Transverse colon (tissue), 4 donors: ENCODE measurements at places on chromosomes 11 and 22. TPM values are rescaled to one million over a fixed set of nuclear protein-coding genes. Genes with fewer than 3 reads are reported as not detected.

Gene RAB39A
- total RNA-seq = not detected

Gene APOA4
- not detected for total RNA-seq

Gene MFNG
- 2.8 TPM for total RNA-seq

Gene MUC6
- total RNA-seq = not detected

Gene PANX2
- not detected for total RNA-seq

Gene MS4A10
- 1.3 TPM for total RNA-seq

Gene FJX1
- 2.6 TPM for total RNA-seq

Gene CNIH2
- total RNA-seq = 0.41 TPM

- no peak overlapping the region for H3K27ac ChIP-seq
- H3K4me3 ChIP-seq = no peak overlapping the region
- peaks cover 14% of the 10 kb centered on the region for H3K4me1 ChIP-seq
Measured at GRCh38 chr11:46112961-46113607, 8.2 kb downstream of the PHF21A start.

- peak; percentile 74 for DNase-seq
- peak overlapping the region; percentile 86 for H3K4me3 ChIP-seq
- no peaks in the 10 kb centered on the region for H3K27me3 ChIP-seq
- H3K27ac ChIP-seq = peak overlapping the region; percentile 98
Measured at GRCh38 chr11:65506772-65507505, 8.1 kb downstream of the MALAT1 start.

DNA sequence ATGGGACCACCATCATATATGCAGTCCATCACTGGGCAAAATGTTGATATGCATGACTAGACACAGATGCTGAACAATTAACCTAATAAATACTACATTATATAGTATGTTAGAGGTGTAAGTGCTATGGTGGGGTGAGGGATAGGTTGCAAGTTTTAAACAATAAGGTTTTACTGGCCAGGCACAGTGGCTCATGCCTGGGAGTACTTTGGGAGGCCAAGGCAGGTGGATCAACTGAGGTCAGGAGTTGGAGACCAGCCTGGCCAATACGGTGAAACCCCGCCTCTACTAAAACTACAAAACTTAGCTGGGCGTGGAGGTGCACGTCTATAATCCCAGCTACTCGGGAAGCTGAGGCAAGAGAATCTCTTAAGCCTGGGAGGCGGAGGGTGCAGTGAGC lies 28.1 kb downstream of the F2 start:
- H3K4me3 ChIP-seq = no peak overlapping the region
- no peak for DNase-seq
- H3K4me1 ChIP-seq = no peaks in the 10 kb centered on the region
- H3K27ac ChIP-seq = no peak overlapping the region
- H3K27me3 ChIP-seq = no peaks in the 10 kb centered on the region
- H3K36me3 ChIP-seq = peaks cover 76% of the 10 kb centered on the region

GRCh38 chr11:123742031-123742723 lies 717 bp upstream of the ZNF202 start:
- peak overlapping the region; percentile 96 for H3K4me3 ChIP-seq
- H3K36me3 ChIP-seq = no peaks in the 10 kb centered on the region
- no peak for DNase-seq
- peak overlapping the region; percentile 81 for H3K27ac ChIP-seq
- peaks cover 15% of the 10 kb centered on the region for H3K4me1 ChIP-seq

GRCh38 chr11:129435499-129436245 lies 60.0 kb downstream of the BARX2 start:
- no peaks in the 10 kb centered on the region for H3K36me3 ChIP-seq
- H3K4me1 ChIP-seq = no peaks in the 10 kb centered on the region
- no peak for DNase-seq
- H3K4me3 ChIP-seq = no peak overlapping the region
- H3K27me3 ChIP-seq = no peaks in the 10 kb centered on the region

GRCh38 chr11:102783720-102784119 lies 3.3 kb upstream of the MMP10 start:
- H3K4me1 ChIP-seq = no peaks in the 10 kb centered on the region
- no peak overlapping the region for H3K27ac ChIP-seq
- no peaks in the 10 kb centered on the region for H3K27me3 ChIP-seq
- H3K4me3 ChIP-seq = no peak overlapping the region
- H3K36me3 ChIP-seq = no peaks in the 10 kb centered on the region
- no peak for DNase-seq

DNA sequence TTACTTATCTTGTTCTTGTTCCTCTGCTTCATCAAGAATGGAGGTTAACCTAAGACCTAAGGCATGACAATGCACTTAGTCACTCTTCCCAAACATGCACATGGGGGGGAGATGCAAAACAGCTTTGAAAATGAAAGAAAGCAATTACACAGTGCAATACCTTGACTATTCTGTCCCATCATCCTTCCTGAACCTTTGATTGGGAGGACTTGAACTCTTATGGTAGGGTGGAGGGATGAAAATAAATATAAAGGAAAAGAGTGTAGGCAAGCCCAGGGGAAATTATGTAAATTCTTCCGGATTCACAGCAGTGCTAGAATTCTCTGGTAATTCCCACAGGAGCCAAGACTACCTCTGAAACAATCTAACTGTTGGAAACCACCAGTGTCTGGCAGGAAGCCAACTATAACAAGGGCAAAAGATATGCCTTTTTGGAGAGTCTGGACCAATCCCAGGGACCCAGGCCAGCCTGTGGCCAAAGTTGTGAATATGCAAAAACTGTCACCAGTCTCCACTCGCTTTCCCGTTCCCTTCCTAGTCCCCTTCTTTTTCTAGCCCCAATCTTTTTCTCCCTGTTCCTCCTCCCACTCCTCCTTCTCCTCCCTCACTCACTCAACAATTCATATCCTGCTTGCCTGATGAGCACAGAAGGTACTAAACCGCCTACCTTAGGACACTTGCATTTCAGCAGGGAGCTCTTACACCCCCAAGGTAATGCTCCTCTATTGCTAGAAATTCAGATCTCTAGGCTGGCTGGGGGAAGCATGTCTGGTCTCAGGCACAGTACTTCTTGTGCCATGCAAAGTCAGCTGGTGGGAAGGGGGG lies 2.5 kb upstream of the RCN1 start:
- H3K4me3 ChIP-seq = no peak overlapping the region
- peaks cover 24% of the 10 kb centered on the region for H3K4me1 ChIP-seq
- no peaks in the 10 kb centered on the region for H3K27me3 ChIP-seq
- no peak for DNase-seq
- H3K27ac ChIP-seq = no peak overlapping the region

- H3K4me3 ChIP-seq = no peak overlapping the region
- H3K4me1 ChIP-seq = no peaks in the 10 kb centered on the region
Measured at GRCh38 chr22:37318364-37319109, 36.2 kb downstream of the CYTH4 start.

DNA sequence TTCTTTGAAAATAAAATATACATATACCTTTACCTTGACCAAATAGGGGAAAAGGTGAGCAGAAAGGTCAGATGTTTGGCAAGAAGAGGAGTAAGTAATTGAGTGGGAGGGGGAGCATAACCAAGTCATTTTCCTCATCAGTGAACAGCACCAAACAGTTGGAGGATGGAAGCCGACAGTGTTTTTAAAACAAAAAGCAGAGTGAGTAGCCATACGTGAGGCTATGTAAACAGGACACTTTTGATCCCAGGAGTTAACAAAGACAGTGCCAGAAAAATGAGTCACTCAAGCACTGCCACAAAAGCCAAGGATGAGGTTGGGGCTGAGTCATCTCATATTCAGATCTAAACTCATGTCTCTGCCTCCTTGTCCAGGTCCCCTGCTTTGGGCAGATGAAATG lies 734.7 kb downstream of the KCNA4 start:
- H3K4me1 ChIP-seq = no peaks in the 10 kb centered on the region
- H3K36me3 ChIP-seq = no peaks in the 10 kb centered on the region
- no peak overlapping the region for H3K4me3 ChIP-seq
- H3K27me3 ChIP-seq = no peaks in the 10 kb centered on the region

GRCh38 chr11:27619763-27620335 lies 80.4 kb downstream of the BDNF start:
- no peaks in the 10 kb centered on the region for H3K27me3 ChIP-seq
- H3K4me1 ChIP-seq = no peaks in the 10 kb centered on the region
- no peak overlapping the region for H3K4me3 ChIP-seq
- no peak for DNase-seq
- no peaks in the 10 kb centered on the region for H3K36me3 ChIP-seq

DNA sequence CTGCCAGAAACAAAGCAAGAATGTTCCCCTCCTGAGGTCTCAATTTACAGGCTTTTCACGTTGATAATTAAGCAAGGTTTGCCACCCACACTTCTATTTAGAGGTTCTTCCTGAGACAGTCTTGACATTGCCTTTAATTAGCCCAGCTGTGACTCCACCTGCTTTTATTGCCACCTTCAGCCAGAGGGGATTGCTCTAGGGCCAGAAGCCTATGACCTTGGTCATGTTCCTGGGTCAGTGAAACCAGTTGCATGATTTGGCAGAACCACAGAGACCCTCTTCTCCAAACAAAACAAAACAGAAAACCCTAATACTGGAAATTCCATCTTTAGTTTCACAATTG lies 89.8 kb downstream of the APIP start:
- no peak for DNase-seq

- peak; percentile 7 for DNase-seq
- H3K27me3 ChIP-seq = no peaks in the 10 kb centered on the region
- H3K27ac ChIP-seq = no peak overlapping the region
- no peaks in the 10 kb centered on the region for H3K4me1 ChIP-seq
Measured at GRCh38 chr11:36713715-36714114, 115.7 kb upstream of the RAG2 start.

DNA sequence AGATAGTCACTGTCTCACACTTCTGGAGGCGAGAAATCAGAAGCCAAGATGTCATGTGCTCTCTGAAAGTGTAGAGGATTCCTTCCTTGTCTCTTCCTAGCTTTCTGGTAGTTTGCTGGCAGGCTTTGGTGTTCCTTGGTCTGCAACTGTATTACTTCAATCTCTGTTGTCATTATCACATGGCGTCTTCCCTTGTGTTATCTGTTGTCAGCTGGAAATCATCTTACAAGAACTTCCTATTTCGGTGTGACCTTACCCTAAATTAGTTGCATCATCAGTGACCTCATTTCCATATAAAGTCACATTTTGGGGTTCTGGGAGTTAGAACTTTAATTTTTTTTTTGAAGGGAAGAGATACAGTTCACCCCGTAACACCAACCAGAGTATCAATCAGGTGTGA lies 3.3 kb upstream of the LIN7C start:
- DNase-seq = no peak
- no peaks in the 10 kb centered on the region for H3K27me3 ChIP-seq
- H3K4me1 ChIP-seq = peaks cover 8% of the 10 kb centered on the region
- H3K27ac ChIP-seq = no peak overlapping the region

GRCh38 chr22:45033136-45033535 lies 23.3 kb upstream of the PHF21B start:
- no peak overlapping the region for H3K27ac ChIP-seq
- H3K4me1 ChIP-seq = no peaks in the 10 kb centered on the region
- no peak for DNase-seq
- H3K4me3 ChIP-seq = no peak overlapping the region

DNA sequence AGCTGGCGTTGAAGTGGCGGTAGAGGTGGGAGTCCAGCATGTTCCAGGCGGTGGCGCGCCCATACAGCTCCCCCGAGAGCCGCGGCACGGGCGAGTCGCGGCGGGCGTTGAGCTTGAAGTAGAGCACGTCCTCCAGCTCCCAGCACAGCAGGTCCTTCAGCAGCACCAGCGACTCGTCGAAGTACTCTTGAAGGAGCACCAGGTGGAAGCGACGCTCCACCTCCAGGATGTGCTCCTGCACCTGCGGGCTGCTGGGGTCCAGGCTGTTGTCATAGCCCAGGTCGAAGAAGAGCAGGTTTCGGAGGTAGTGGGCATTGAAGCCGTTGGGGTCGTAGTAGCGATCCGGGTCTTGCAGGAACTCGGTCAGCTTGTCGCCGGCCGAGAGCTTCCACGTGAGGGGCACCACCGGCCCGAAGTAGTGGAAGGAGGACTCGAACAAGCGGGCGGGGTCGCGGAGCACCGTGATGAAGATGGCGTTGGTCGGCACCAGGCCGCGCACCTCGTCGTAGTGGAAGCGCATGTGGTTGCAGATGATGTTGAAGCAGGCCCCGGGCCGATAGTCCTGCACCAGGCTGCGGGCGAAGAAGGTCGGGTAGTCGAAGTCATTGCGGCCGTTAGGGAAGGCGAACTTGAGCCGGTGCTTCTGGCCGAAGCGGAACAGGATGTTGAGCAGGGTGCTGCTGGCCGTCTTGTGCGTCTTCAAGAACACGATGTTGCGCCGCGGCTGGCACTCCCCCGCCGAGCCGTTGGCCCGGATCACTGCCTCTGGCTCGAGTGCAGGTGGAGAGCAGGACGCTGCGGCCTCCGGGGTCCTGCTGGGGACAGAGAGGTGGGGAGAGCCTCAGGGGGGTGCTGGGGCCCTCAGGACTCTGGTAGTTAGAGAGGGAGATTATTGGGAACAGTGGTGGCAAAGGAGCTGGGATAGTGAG lies 9.0 kb upstream of the SEC14L6 start:
- H3K27me3 ChIP-seq = no peaks in the 10 kb centered on the region
- H3K27ac ChIP-seq = no peak overlapping the region
- DNase-seq = no peak
- H3K36me3 ChIP-seq = no peaks in the 10 kb centered on the region
- no peaks in the 10 kb centered on the region for H3K4me1 ChIP-seq

- no peaks in the 10 kb centered on the region for H3K27me3 ChIP-seq
- H3K36me3 ChIP-seq = no peaks in the 10 kb centered on the region
- H3K27ac ChIP-seq = peak overlapping the region; percentile 6
- H3K4me3 ChIP-seq = no peak overlapping the region
- no peak for DNase-seq
Measured at GRCh38 chr11:74754507-74755252, 6.0 kb downstream of the RNF169 start.

GRCh38 chr11:85626496-85626895 lies 648 bp downstream of the DLG2 start:
- H3K4me3 ChIP-seq = no peak overlapping the region
- H3K4me1 ChIP-seq = peaks cover 29% of the 10 kb centered on the region
- DNase-seq = no peak
- peaks cover 10% of the 10 kb centered on the region for H3K36me3 ChIP-seq

DNA sequence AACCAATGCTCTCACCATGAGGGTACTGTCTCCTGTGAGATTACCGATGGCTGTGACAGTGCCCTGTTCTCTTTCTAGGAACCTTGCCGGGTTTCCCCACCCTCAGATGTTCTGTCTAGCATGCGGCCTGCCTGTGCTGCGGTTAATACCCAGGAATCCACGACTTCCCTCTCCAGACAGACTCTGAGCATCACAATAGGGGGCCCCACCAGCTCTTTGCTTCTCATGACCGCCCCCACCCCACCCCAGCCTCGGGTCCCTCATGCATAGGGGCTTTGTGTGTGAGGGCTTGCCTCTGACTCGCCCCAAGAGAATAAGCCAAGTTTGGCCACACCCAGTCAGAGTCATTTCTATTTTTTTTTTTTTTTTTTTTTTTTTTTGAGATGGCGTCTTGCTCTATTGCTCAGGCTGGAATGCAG lies 10.3 kb downstream of the PARVG start:
- no peaks in the 10 kb centered on the region for H3K36me3 ChIP-seq
- H3K4me1 ChIP-seq = no peaks in the 10 kb centered on the region
- no peak for DNase-seq
- H3K27ac ChIP-seq = no peak overlapping the region
- no peaks in the 10 kb centered on the region for H3K27me3 ChIP-seq
